Lower leg skin (tissue), 4 donors: ENCODE measurements at places on chromosomes 4 and X. TPM values are rescaled to one million over a fixed set of nuclear protein-coding genes. Genes with fewer than 3 reads are reported as not detected.

ADH1A gene
- total RNA-seq, result not detected

GDPD2 gene
- 13.5 TPM for total RNA-seq

ELF2 gene
- total RNA-seq, result 54.9 TPM

ARL13A gene
- total RNA-seq, result not detected

EOLA2 gene
- total RNA-seq, result 16.0 TPM

MAP7D2 gene
- 0.84 TPM for total RNA-seq

CLGN gene
- 0.94 TPM for total RNA-seq

LEF1 gene
- 17.8 TPM for total RNA-seq

SYTL4 gene
- 1.7 TPM for total RNA-seq

DNA sequence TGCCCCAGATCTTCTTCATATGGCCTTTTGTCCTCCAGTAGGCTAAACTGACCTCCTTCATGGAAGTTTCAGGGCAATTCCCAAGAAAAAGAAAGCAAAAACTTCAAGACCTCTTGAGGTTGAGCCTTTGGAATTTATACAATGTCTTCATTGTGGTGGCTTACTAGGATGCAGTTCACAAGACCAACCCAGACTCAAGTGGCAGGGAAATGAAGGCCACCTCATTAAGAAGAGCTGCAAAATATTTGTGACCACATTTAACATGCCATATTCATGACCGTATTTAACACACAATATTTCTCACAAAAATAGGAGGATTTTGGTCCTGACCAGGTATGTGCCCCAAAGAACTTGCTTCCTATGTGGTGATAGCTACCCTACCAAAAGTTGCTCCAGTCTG is 605.5 kb upstream of the PITX2 start:
- no peak for DNase-seq

GRCh38 chr4:147780137-147780777 is 48.4 kb downstream of the ARHGAP10 start:
- DNase-seq, result no peak

DNA sequence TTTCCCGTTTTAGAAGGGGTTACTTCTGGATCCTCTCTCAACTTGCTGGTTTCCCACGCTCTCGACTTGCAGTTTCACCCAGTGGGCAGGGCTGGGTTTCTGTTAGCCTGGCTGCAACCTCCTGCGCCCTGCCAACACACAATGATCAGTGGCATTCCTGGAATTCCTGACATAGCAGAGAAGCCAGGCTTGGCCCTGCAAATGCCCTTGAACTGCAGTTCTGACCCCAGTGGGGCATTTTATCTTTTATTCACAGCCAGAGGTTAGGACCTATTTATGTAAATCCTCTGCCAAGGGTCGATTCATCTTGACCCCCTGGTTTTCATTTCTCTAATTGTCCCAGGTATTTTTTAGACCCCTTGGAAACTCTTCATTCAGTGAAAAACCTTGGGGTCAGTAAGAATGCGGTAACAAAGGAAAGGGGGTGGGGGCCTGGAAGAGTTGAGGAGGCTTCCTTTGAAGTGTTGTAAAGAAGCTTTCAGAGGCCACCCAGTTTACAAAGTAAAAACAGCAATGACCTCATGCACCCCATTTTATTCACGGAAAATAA is 217.6 kb downstream of the ZNF674 start:
- DNase-seq, result peak; percentile 15

- DNase-seq, result no peak
Observed at GRCh38 chr4:42050516-42051249, 60.4 kb downstream of the SLC30A9 start.

DNA sequence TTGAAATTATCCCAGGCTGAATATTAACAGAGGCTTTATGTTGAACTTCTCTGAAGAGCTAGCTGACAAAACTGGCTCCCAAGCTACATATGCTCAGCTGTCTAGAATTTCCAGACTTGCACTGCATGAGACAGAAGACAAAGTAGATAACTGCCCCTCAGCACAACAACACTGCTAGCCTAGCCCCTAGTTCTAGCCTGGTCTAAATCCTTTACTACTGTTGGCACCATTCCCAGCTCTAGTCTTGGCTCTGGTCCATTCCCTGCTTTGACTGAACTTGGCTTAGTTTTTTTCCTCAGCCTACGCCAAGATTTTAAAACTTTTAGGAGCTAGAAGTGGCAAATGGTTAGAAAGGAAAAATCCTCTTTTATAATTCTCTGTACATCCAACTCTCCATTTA is 7.6 kb upstream of the OPHN1 start:
- no peak for DNase-seq

DNA sequence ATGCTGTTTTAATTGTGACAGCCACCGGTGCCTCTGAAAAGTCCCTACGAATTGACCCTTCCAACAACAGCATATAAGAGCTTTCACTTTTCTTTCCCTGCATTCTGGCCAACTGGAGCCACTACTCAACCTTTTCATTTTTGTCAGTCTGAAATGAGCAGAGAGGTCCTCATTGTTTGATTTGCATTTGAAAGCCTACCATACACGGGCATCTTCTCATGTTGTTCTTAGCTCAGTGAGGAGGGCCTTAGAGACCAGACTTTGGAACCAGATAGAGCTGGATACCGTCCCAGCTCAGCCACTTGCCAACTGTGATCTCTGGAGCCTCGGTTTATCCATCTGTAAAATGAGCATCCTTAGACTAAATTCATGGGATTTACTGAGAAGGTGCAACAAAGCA is 16.9 kb upstream of the TMSB4X start:
- DNase-seq, result peak; percentile 3

- no peak for DNase-seq
Observed at GRCh38 chr4:5389756-5390310, 318.5 kb downstream of the EVC2 start.

DNA sequence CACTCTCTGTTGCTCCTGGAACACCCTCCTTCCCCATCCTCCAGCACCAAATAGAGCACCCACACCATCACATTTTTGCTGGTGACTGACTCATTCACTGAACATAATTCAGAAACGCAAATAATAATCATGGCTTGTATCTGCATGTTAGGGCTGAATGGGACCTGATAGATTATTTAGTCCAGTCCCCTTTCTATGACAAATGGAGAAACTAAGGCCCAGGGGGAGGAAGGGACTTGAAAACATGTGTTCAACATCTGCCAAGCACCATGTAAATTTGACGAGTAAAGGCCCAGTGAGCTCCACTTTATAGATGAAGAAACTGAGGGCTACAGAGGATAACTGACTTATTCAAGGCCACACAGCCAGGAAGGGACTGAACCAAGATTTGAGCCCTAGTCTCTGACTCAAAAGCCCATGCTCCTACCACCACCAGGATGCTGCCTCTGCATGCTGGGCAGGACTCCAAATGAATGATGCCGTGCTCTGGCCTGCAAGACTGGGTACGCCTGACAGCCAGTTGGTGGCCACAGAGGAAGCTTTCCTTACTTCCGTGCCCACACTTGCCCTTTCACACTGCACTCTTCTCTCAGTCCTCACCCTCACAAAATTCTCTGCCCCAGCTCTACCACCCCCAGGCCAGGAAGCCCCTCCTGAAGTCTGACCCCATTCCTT is 133.3 kb upstream of the PJA1 start:
- no peak for DNase-seq

GRCh38 chr4:136390824-136391223 is 1141.5 kb downstream of the PCDH18 start:
- no peak for DNase-seq

GRCh38 chrX:140157611-140158010 is 192.3 kb upstream of the CXorf66 start:
- no peak for DNase-seq

- no peak for DNase-seq
Observed at GRCh38 chrX:45517090-45517973, 316.7 kb upstream of the DIPK2B start.

GRCh38 chr4:77652237-77652897 is 46.7 kb downstream of the CXCL13 start:
- no peak for DNase-seq

DNA sequence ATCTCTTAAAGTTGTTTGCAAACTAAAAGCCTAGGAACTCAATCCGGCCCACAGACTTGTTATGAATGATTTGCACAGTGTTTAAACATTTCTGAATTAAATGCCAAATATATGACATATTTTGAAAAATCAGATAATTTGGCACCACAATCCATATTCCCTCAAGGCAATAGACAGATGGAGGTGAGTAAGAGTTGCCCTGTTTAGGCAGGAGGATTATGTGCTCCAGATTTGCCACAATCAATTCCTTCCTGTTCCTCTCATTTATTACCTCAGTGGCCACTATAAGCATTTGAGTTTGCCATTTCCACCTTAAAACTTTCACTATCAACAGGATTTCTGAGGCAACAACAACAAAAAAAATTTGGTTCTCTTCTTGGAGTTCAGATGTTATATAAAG is 18.7 kb downstream of the UBA6 start:
- no peak for DNase-seq

- peak; percentile 30 for DNase-seq
Observed at GRCh38 chr4:154529728-154530519, 20.3 kb downstream of the PLRG1 start.

DNA sequence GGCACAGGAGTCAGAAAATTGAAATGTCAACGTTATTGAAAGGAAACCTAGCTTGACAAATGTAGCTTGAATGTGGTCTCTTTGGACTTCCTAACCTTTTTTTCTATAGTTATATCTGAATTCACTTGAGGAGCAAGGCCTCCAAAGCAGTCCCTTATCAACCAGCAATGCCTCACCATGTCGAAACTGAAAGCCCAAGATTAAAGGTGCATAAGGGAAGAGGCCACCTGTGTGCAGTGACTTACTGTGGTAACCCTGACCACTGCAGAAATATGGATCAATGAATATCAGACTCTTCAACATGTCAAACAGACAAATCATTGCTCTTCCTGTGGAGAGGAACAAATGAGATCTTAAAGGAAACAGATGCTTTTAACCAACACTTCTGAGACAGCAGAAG is 95.0 kb upstream of the GIMD1 start:
- DNase-seq, result no peak

GRCh38 chr4:47855350-47855749 is 17.5 kb upstream of the CORIN start:
- no peak for DNase-seq

GRCh38 chr4:183172881-183173280 is 73.8 kb downstream of the WWC2 start:
- no peak for DNase-seq

DNA sequence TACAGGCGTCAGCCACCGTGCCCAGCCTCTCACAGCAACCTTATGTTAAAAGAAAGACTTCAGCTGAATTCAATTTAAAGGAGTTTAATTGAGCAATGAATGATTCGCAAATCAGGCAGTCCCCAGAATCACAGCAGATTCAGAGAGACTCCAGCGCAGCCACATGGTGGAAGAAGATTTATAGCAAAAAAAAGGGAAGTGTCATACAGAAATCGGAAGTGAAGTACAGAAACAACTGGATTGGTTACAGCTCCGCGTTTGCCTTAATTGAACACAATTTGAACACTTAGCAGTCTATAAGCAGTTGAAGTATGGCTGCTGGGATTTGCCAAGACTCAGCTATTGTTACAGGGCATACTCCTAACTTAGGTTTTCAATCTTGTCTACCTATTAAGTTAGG is 19.8 kb downstream of the CENPVL3 start:
- no peak for DNase-seq
